ENCODE measurements at places on chromosomes 3 and 15. TPM values are rescaled to one million over a fixed set of nuclear protein-coding genes. Genes with fewer than 3 reads are reported as not detected.
A peak's percentile ranks its signal among the peaks of the same experiment; 100 is the strongest.

Gene PLCH1
- total RNA-seq = 0.10 TPM

DNA sequence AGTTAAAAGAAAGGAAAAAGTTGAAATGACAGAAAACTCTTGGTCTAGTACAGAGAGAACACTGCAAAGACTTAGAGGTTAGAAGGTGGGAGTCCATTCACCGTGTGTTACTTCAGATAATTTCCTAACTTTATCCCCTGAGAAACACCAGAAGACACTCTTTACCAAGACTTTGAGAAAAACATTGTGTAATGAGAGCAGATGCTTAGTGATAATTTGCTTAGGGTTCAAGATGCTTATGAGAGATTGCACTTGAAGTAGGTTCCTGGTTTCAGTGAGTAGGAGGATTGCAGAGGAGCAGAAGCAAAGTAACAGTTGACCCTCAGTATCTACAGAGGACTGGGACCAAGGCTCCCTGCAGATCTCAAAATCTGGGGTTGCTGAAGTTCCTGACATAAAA lies 594.1 kb downstream of the NR2F2 start:
- H3K4me3 ChIP-seq = no peak overlapping the region
- DNase-seq = no peak
- H3K27ac ChIP-seq = no peak overlapping the region
- H3K36me3 ChIP-seq = no peaks in the 10 kb centered on the region
- H3K27me3 ChIP-seq = no peaks in the 10 kb centered on the region
- no peaks in the 10 kb centered on the region for H3K4me1 ChIP-seq

Gene CNTN6
- not detected for total RNA-seq

DNA sequence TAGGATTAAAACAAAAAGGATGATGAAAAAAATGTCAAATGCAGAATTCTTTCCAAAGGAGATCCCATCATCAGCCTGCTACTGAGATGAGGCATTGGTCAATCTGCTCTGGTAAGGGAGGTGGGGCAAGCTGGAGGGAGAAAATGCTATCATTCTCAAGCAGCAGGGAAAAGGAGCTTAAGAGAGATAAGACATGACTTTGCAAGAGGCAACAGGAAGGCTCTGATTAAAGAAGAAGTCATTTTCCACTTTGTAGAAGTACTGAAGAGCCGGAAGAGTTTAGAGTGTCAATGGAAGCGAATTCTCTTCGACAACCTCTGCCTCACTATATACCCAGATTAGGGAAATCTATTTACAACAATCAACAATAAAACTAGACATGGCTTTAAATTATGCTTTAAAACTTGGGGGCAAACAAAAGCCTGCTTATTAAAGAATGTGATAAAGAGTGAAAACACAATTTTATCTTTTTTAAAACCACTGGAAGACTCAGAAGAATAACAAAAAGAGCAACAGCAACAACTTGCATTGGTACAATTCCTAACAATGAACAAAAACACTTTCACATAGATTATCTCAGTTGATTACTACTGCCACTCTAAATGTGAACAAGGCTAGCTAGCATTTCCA lies 81.8 kb upstream of the NANOGP8 start:
- no peak for DNase-seq
- no peak overlapping the region for H3K27ac ChIP-seq
- H3K36me3 ChIP-seq = no peaks in the 10 kb centered on the region

- DNase-seq = no peak
- no peaks in the 10 kb centered on the region for H3K27me3 ChIP-seq
- H3K4me1 ChIP-seq = peaks cover 38% of the 10 kb centered on the region
- peaks cover 13% of the 10 kb centered on the region for H3K36me3 ChIP-seq
- peak overlapping the region; percentile 90 for H3K4me3 ChIP-seq
- H3K27ac ChIP-seq = peak overlapping the region; percentile 84
Measured at GRCh38 chr3:44511238-44511566, 33.7 kb upstream of the ZNF445 start.

DNA sequence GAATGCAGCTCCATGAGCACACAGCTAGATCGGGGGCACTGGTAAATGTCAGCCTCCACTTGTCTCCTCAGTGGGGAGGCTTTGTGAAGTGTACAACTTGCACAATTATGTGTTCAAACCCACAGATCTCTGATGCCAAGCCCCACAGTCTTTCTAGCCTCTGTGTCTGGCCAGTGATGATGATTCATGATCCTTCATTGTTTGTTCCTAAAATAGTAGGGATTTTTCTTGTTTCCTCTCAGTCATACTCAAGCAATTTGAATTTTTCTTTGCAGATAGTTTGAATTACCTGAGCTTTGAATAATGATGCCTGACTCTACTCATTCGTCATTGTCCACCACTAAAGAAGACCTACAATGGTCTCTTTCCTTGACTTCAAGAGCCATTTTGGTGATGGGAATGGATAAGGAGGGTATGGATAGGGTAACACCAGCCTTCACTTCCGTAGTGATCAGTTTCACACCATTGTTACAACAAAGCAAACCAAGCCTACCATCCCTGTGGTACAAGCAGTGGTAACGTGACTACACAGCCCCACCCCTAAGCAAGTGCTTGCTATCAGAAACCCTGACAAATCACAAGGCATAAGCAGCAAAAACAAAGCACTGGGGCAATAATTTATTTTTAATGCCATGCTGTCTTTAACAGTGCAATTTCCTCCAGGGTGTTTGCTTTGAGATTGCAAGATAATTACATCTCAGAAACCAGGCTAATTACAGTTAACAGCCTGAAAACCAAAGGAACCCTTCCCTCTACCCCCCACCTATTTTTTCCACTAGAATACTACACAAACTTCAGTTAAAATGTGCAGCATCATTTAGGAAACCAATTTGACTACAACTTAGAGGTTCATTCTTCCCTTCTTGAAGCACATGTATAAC lies 114.1 kb upstream of the PPP2R3A start:
- DNase-seq = no peak
- no peaks in the 10 kb centered on the region for H3K36me3 ChIP-seq
- no peaks in the 10 kb centered on the region for H3K4me1 ChIP-seq
- H3K4me3 ChIP-seq = no peak overlapping the region

DNA sequence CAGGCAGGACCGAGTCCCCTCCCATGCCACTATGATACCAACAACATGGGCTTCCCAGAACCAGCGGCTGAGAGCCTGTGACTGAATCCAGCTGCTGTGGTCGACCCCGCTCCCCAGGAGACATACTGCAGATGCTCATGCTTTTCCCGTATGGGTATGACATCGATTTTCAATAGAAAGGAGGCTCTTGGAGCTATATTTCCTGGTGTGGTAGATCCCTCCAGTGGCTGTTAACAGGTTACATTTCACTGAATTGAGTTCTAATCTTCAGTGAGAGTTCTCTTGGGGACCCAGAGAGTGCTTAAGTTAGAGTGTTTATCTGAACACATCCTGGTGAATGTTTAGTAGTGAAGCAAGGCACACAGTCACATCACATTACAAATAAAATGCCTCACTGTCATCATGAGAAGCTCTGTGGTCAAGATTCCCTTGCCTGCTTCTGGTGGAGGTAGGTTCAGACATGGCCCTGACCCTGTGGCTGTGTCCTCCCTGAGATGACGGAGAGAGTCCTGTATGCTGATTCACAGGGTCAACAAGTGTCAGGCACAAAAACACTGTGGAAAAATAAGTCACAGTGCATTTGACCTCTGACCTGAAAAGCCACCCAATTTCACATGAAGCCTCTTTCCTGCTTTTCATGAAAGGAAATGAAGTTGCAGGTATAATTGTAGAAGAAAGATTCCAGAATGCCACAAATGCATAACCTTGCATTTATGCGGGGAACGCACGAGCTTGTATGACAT lies 110.9 kb downstream of the GABRG3 start:
- no peaks in the 10 kb centered on the region for H3K4me1 ChIP-seq
- no peaks in the 10 kb centered on the region for H3K36me3 ChIP-seq
- no peak overlapping the region for H3K4me3 ChIP-seq
- no peak for DNase-seq
- H3K27ac ChIP-seq = no peak overlapping the region

DNA sequence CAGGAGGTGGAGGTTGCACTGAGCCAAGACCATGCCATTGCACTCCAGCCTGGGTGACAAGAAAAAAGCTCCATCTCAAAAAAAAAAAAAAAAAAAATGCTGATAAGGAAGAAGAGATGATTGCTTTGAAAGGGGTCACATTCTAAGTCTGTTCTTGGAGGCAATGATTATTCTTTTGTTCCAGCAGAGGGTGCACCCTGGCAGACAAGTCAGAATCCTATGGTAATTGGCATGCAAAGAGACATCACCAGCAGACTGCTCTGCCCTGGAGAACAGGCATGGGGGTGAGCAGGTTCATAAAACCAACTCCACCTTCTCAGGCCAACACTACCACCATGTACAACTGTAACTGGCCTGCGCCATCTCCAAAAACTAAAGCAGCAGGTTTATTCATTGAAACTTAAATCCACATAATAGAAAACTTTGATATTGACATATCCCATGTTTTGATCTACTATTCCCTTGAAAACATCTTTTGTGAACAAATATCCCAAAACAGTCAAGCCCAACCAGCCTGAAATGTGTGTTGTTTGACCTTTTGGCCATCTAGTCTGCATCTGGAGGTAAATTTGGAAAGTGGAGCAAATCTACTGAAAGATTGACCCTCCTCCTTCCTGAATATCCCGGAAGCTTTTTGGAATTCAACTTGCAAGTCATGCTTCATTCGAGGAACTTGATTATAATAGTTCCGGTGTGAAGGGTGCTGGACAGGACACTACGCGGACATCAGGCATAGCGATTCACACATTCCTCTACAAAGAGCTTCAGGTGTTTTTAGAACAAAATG lies 100.3 kb downstream of the MECOM start:
- H3K27ac ChIP-seq = no peak overlapping the region
- H3K4me3 ChIP-seq = no peak overlapping the region
- no peaks in the 10 kb centered on the region for H3K36me3 ChIP-seq

DNA sequence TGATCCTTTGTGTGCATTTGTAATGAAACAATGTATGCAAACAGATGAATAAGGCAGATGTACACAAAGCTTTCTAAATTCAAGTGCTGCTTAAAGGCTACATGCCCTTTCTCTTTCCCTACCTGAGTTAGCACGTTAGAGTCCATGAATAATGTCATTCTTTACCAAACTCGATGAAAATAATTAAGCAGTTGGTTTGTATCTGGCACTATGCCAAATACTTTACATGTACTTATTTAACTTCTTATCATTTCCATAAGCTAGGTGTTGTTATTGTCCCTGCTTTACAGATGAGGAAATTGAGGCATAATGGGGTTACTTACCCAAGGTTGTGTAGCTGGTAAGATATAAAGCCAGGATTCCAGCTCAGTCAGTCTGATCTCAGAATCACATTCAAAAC lies 2.4 kb downstream of the GPR171 start:
- peaks cover 61% of the 10 kb centered on the region for H3K4me1 ChIP-seq
- H3K27me3 ChIP-seq = no peaks in the 10 kb centered on the region
- peaks cover 51% of the 10 kb centered on the region for H3K36me3 ChIP-seq
- peak overlapping the region; percentile 99 for H3K27ac ChIP-seq

DNA sequence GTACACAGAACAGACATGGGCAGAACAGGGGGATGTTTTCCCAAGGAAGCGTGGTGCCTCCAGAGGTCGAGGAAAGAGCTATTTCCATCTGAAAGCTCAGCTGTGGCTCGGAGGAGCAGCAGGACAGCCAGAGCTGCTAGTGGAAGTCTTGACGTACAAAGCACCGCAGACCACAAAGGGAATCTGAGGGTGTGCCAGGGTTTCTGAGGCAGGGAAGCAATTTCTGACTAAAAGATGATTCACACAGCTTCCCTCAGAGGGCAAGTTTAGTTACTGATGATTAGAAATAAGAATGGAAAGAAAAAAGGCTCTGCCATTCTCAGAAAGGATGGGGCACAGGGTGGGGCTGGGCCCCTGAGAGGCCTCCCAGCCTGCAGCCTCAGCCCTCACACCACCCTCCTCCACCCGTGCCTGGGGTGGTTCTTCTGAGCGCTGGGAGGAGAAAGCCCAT lies 45.8 kb upstream of the SEC13 start:
- DNase-seq = peak; percentile 15
- peak overlapping the region; percentile 66 for H3K27ac ChIP-seq
- H3K36me3 ChIP-seq = peaks cover 5% of the 10 kb centered on the region
- H3K4me1 ChIP-seq = peaks cover 27% of the 10 kb centered on the region
- peaks cover 5% of the 10 kb centered on the region for H3K27me3 ChIP-seq

Gene ARIH2
- total RNA-seq = 180 TPM

Gene CCK
- total RNA-seq = not detected

- H3K4me3 ChIP-seq = no peak overlapping the region
- peaks cover 15% of the 10 kb centered on the region for H3K27me3 ChIP-seq
- H3K27ac ChIP-seq = no peak overlapping the region
- H3K4me1 ChIP-seq = no peaks in the 10 kb centered on the region
Measured at GRCh38 chr3:115825046-115825445, 201.7 kb downstream of the GAP43 start.

Data from activated T-helper 1 cell treated with anti-CD3 and anti-CD28 coated beads, Interleukin-12 subunit alpha, Interleukin-12 subunit beta, Interleukin-2, Interleukin-4 antibody, amounts not matched to agents 30 ng/mL and 10 ng/mL and 1 ng/mL, durations not matched to agents 14 hours and 24 hours and 36 hours (primary cell).